ENCODE measurements at places on chromosomes 12 and 14.
A peak's percentile ranks its signal among the peaks of the same experiment; 100 is the strongest.

- peak; percentile 46 for DNase-seq
These were observed at the start of gene SUSD6 for GRCh38 chr14:69611172-69612013. Gene SUSD6 (plus strand): TSS chr14:69611596. CDS start chr14:69658593, 46,997 bp downstream.

DNA sequence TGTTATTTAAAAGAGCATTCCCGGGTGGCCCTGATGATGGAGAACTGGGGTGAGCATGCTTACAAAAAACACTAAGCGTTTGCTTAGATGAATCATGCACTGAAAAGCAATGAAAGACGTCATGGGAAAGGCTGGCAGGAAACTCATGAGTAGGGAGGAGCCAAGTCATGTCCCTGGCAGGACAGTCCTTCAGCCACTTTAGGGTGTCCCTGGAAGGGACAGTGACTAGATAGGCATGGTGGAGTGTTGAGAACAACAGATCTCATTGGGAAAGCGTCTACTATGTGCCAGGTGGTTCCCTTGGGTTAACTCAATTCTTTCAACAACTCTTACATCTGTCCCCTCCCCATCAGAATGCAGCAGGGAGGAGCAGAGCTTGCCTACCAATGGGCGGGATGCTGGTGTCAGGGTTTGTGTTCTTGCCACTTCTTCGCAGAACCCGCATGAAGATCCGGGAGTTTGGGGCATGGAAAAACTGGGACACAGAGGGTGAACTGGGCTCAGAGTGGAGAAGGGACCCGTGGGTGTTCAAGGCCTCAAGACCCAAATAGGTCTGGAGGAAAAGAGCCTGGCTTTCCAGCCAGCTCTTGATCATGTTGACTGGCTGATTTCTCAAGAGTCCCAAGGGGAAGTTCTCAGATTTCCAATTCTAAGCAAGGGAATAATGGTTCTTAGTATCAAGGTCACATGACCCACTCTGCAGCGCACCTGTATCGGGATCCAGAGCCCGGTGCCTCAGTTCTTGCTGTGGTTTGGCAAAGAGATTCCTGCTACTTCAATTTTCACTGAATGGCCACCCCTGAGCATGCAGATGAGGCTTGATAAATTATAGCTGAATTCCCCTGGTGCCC, 653.9 kb upstream of the TBX3 start:
- DNase-seq, result peak; percentile 74

- DNase-seq, result no peak
These were observed at the start of gene NRXN3 for GRCh38 chr14:78170203-78170602. Gene NRXN3 (plus strand): TSS chr14:78170373. CDS start chr14:78243094, 72,721 bp downstream.

DNA sequence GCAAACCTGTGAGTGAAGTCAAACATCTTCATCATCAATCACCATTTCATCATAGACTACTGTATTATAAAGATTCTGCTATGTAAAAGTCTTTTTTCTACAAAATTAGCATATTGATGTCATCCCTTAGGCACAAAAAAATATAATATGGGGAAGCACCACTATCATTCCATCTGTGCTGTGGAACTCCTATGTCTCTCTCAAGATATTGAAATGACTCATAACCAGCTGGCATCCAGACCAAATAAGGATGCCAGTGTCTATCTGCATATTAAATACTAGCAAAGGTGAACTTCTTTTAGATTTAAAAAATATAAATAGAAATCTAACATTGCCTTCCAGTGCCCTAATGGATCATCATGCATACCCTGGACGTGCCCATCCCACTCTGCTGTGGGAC, 17.9 kb upstream of the DCAF5 start:
- DNase-seq, result no peak

DNA sequence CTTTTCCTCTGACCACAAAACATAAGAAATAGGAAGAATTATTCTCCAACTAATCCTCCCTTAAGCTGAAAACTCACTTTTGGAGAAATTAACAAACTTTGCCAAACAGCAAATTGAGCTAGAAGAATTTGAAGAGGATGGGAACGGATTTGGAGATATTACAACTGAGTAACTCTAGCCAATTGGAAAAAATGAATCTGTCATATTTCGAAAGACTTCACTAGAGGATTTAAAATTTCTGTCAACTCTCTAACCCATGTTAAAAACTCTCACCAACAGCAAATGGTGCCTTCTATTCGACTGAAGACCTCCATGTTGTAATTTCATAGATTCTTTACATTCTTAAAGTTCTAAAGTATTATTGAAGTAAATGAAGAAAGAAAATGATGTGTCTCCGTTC, 414.2 kb downstream of the RMST start:
- no peak for DNase-seq

DNA sequence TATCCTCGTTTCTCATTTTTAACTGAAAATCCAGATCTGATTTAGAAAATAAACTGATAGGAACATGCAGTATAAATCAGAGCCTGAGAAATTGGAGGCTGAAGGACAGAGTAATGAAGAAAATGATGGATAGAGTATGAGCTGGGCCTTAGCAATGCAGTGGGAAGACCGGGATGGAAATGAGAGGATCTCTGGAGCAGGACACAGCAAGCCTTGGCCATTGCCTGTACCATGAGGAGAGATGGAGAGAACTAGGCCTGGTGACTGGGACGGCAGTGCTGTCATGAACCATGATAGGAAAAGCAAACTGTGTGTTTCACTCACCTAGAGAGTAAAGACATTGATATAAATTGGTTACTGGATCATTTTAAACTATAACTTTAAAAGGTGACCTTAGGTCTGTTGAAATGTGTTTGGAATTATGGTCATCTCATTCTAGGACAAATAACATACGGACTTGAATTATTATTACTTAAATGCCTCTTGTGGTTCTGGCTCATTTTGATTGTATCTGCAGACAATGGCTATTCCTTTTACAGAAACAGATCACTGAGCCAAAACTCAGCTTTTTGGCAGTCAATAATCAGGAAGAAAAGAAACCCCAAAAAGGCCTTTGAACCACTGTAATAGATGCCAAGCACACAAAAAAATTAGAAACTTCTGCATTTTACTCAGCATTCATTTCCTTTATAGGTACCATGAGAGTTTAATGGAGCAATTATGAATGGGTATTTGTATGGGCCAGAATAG, 251.9 kb upstream of the PRKD1 start:
- no peak for DNase-seq

GRCh38 chr12:9327320-9327719, 119.1 kb upstream of the PZP start:
- DNase-seq, result no peak

GRCh38 chr12:132498931-132499330, 9.0 kb downstream of the FBRSL1 start:
- DNase-seq, result no peak

DNA sequence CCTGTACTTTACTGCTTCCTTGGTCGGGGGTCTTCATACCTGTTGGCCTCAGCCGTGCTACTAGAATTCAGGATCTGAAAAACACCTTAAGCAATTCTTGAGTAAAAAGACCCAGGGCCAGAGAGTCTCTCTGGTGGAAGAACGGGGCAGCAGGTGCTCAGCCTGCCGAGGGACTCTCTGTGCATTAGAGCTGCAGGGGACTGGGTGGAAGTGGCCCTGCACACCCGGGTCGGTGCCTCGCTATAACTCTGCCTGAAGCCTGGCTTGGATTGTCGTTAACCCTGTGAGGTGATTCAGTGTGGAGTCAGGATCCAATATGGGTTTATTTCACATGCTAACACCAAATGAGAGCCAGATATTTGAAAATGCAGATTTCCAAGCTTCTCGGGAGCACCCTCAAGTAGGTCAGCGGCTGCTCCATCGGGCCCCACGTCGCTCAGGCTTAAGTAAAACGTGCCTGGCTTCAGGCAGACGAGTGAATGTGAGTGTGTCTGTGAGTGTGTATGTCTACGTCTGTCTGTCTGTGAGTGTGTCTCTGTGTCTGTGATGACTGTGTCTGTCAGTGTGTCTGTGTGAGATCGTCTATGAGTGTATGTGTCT, 35.1 kb upstream of the C14orf180 start:
- DNase-seq, result no peak

DNA sequence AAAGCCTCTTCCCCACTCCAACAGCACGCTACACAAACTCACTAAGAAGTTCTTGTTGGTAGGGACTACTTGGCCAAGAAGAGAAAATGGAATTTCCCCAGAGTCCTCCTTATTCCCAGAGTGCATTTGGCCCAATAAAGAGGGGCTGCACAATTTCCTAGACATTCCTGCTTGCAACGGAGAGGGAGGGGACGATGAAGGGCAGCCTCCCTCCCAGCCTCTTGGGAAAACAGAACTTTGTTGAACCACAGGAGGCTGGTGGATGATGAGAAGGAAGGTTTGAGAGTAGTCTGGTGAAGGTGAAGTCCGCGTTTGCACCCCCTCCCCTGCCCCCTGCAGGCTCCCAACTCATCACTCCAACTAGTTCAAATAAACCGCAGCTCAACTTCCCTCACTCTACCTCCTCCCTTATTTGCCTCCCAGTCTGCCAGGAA, 19.1 kb upstream of the TBX3 start:
- no peak for DNase-seq

GRCh38 chr14:97055355-97055754, 258.2 kb downstream of the VRK1 start:
- no peak for DNase-seq

DNA sequence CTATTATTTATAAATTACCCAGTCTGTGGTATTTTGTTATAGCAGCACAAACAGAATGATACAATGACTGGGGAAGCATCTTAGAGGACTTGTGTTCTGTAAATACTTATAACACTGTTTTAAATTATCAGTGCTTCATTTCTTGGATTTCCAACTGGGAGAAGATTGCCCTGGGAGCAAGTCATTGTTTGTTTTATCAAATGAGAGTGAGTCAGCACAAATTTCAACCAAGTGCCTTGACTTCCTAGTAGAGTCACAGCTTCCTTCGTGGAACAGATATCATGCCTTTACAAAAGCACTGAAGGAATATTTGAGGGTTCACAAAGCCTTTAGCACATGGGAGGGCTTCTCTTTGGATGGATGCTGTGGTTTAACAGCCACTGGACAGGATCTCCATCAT, 234.1 kb downstream of the KTN1 start:
- DNase-seq, result no peak

DNA sequence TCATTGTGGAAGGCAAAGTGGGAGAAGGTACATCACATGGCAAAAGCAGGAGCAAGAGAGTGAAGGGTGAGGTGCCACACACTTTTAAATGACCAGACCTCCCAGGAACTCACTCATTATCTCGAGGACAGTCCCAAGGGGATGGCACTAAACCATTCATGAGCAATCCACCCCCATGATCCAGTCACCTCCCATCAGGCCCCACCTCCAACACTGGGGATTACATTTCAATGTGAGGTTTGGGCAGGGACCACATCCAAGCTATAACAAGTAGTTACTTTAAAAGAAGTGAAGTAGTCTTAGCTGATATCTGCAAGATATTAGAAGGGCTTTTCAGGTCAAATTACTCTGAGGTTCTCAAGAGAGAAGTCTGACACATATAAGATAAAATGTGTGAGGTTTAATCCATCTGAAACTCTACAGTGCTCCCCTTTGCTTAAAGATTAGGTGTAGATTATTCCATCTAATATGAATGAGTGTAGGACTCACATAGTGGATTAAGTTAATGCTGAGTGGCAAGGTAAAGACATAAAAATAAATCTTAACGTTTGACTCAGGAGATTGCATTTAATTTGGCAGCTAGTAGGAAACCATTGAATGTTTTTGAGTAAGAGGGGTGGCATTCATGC, 130.8 kb downstream of the TMX1 start:
- DNase-seq, result no peak

DNA sequence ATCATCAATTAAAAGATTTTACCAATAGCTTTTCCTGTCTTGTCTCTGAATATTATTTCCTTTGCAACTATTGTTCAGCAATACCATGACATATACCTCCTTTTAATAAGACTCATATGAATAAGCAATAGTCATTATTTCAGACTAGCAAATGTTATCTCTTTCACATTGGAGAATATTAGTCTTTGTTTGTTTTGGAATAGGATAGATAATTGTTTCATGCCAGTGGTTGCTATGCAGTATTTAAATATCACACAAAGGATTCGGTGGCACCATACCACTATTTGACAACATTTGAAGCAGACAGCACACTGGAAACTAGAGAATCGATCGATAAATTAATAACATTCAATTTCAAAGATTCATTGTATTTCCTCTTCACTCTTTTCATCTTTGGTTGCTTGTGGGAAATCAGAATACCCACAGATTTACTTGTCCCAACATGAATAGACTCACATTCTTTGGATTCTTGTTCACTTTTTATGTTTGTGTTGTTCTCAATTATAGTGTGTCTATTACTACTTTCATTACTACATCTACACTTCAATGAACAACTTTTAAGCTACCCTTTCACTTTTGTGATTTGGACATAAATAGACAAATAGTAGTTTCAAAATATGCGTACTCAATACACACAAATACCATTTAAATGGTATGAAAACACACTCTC, 42.7 kb upstream of the TBPL2 start:
- no peak for DNase-seq

DNA sequence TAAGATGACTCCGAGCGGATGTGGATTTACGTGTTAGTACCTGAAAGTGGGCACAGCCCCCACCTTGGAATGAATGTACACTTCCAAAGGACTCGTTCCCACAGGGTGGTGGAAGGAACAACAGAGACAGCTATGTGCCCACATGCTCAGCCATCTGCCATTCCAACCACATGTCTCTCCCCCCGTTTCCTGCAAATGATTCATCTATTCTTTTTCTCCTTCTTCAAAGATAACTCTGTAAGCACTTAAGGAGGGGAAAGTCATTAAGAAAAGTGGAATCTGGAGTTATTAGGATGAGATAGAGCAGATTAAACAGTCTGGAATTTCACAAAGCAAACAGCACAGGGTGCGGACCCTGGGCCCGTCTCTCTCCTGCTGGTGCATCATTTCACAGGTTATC, 18.5 kb upstream of the DUSP6 start:
- no peak for DNase-seq

DNA sequence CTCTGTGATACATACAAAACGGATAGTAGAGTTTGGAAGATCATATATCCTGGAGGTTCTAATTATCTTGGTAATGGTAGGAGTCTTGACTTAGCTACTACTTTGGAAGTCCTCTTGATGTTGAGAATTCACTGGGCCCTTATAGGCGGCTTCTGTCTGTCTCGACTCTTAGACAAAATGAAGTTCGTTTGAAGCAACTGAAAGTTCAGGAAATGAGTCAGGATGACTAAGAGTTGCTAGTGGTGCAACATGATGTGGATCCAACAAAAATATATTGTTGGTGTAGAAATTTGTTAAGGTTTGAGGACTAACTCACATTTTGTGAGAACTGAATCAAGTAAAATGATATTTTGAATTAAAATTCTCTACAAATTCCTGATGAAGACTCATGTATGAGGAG, 272.7 kb downstream of the AEBP2 start:
- DNase-seq, result peak; percentile 56

- no peak for DNase-seq
These were observed 14.8 kb downstream of the IRAK3 start for GRCh38 chr12:66203820-66204219.

GRCh38 chr12:97308576-97309198, 153.9 kb upstream of the RMST start:
- DNase-seq, result peak; percentile 37

Measured in AG09309 (cell line).